Left renal pelvis (tissue), 4 donors: ENCODE measurements at places on chromosomes 1 and 21.

GRCh38 chr1:171948511-171948910, 107.2 kb downstream of the DNM3 start:
- DNase-seq = no peak

GRCh38 chr1:184974056-184974836, at the start of gene NIBAN1:
NIBAN1 (minus strand) TSS chr1:184974508; CDS start chr1:184974356, 152 bp downstream.
- DNase-seq = no peak

- DNase-seq = no peak
Observed at GRCh38 chr1:10152709-10153284, 57.6 kb upstream of the KIF1B start.

GRCh38 chr1:209302779-209303568, 280.5 kb upstream of the CAMK1G start:
- no peak for DNase-seq

DNA sequence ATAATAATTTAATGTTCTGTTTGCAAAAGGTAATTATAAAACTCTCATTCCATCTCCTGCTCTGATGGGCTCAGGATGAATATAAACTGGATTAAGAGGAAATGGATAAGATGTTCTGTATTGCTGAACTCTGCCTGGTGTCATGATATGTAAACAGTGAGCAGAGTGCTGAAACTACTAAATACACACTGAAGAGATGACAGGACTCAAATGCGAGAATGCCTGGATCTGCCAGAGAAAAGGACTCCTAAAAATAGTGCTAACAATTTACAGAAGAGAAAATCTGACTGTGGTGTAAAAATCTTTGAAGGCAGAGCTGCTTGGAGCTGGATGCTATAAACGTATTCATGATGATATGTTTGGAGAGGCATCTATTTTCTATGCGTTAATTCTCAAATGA, 303.2 kb downstream of the RWDD3 start:
- DNase-seq = no peak

DNA sequence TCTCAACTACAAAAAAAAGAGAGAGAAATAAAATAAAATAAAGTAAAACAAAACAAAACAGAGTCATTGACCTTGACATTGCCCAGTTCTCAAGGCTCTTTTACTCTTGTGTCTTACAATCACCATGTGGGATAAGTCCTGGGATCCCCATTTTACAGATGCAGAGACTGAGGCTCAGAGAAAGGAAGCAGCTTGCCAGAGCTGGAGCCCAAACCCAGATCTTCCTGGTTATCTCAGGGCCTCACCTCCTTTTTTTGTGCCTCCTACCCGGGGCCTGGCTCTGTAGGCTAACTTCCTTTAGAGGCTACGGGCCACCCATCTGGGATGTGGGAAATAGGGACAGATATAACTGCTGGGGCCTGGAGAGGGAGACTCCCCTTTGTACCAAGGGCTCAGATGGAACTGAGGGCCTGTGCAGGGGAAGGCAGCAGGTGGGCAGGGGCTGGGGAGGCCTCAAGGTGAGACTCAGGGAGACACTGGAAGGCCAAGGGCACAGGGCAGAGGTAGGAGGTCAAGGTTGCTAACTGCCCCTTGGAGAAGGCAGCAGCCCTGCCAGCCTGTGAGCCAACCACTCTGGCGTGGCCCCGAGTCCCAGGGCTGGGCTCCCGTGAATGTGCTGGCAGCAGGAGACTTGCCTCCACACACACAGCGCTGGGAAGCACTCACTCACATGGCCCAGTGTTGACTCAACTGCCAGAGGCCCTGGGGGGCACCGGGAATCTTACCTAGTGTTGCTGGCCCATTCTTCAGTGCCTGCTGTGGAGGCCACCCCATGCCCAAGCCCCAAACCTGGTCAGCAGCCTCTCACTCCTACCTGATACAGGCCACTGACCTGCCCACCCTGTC, 6.5 kb upstream of the ECE1 start:
- DNase-seq = no peak
